ENCODE measurements at places on chromosomes 3 and 15. TPM values are rescaled to one million over a fixed set of nuclear protein-coding genes. Genes with fewer than 3 reads are reported as not detected.

- H3K4me3 ChIP-seq = no peak overlapping the region
- H3K36me3 ChIP-seq = no peaks in the 10 kb centered on the region
- no peaks in the 10 kb centered on the region for H3K27me3 ChIP-seq
- no peaks in the 10 kb centered on the region for H3K4me1 ChIP-seq
These were observed 68.1 kb downstream of the TFRC start for GRCh38 chr3:196013587-196014487.

- no peaks in the 10 kb centered on the region for H3K36me3 ChIP-seq
- no peak for DNase-seq
- H3K4me3 ChIP-seq = peak overlapping the region; percentile 98
- peak overlapping the region; percentile 82 for H3K27ac ChIP-seq
These were observed 805 bp upstream of the SEC22C start for GRCh38 chr3:42582474-42583070.

Gene TICRR
- total RNA-seq = 0.31 TPM

Gene ADCY5
- total RNA-seq = 36.2 TPM

Gene GABRA5
- not detected for total RNA-seq

Data from ovary (tissue), 10 donors.